ENCODE measurements at places on chromosomes 2 and 18.
A peak's percentile ranks its signal among the peaks of the same experiment; 100 is the strongest.

DNA sequence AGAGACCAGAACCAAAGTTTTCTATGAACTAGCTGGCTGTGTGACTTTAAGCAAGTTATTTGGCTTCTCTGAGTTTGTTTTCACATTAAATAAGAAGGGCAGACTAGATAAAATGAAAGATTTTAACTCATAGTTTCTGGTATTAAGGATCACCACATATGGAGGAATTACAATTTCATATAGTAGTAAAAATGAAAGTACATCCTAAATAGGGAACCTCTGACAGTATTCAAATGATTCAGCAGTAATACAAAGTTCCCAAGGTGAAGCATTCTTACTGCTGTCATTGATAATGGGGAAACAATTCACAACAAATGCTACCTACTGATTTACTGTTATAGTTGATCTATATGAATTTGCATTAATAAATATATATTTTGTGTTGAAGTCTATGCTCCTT, 170.3 kb upstream of the VRK2 start:
- DNase-seq: no peak

DNA sequence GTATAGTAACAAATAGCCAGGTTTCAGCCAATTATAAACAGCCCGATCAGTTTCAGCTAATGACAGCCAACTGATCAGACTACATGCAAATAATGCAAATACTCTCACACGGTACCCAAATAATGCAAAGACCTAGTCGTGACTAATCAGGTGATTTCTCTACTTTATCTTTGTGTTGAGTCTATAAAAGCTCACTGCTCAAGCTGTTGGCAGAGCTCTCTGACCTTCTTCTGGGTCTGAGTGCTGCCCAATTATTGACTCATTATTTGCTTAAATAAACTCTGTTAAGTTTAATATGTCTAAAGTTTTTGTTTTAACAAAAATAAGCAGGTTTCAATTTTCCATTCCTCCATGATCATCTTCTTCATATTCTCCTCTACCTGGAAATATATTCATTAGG, 1971.7 kb downstream of the SUCLG1 start:
- DNase-seq: no peak

DNA sequence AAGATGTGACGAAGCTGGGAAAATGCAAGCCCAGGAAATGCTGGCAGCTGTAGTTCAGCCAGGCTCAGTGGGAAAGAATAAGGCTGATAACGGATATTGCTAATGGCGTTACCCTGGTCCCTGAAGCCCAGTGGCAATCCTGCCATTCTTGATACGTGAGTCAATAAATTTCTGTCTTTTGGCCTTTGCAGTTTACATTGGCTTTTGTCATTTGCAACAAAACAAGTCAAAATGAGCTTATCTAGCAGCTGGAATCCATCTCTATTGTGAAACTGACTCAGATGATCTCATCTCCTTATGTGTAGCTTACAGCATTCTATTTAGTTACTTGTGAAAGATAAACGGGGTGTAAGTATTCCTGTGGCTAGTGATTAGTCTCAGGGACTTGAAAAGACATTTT, 43.8 kb downstream of the ARL6IP6 start:
- no peak for DNase-seq

DNA sequence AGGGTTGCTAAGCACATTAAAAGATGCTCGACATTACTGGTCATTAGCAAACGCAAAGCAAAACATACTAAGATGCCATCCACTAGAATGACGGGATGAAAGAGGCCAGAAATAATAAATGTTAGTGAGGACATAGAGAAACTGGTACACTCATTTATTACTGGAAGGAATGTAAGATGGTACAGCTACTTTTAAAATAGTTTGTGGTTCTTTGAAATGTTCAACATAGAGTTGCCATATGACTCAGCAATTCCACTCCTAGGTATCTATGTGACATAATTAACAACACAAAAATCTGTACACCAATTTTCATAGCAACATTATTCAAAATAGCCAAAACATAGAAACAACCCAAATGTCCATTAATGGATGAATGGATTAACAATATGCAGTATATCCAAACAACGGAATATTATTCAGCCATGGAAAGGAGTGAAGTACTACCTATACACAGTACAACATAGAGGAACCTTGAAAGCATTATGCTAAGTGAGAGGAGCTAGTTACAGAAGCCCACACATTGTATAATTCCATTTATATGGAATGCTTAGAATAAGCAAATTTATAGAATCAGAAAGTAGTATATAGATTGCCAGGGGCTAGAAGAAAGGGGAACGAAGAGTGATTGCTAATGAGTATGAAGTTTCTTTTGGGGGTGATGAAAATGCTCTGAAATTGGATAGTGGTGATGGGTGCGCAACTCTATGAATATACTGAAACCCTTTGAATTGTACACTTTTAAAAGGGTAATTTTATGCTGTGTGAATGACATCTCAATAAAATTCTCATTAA, 61.9 kb upstream of the IL1R1 start:
- DNase-seq: peak; percentile 68

GRCh38 chr2:172098650-172099471, 3.8 kb downstream of the DLX2 start:
- peak; percentile 97 for DNase-seq

- DNase-seq: no peak
Observed at GRCh38 chr2:37928377-37928776, 3.3 kb downstream of the RMDN2 start.

DNA sequence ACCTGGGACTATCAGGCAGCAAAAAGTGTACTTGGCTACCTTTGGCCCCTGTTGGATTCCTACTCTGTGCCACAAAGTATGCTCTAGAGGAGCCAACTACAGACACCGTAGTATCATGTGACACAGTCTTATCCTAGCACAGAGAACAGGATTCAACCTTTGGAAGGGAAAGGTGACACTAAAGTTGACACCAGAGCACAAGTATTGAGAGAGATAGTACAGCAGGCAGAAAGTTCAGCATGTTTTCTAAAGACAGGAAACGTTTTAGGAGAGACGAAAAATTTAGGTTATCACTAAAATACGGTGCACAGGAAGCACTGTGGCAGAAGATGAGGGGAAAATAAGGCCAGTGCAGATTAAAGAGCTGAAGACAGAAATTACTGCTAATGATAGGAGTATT, 18.6 kb downstream of the SMAD2 start:
- no peak for DNase-seq

DNA sequence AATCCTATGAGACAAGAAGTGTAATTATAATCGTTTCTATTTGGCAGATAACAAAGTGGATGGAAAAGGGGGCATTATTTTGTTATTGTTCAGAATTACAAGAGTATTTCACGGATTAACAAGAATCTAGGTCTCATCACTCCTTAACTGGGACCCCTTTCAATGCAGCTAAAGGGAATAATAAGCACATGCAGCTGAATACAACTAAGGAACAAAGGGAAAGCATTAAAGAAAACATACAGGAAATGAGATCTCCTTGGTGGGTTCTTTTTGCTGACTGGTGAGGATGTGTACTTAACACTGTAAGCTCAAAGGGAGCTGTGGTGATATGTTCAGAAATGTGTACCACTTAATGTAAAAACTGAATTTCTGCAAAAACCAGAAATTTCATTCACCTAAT, 140.5 kb upstream of the WDSUB1 start:
- no peak for DNase-seq

DNA sequence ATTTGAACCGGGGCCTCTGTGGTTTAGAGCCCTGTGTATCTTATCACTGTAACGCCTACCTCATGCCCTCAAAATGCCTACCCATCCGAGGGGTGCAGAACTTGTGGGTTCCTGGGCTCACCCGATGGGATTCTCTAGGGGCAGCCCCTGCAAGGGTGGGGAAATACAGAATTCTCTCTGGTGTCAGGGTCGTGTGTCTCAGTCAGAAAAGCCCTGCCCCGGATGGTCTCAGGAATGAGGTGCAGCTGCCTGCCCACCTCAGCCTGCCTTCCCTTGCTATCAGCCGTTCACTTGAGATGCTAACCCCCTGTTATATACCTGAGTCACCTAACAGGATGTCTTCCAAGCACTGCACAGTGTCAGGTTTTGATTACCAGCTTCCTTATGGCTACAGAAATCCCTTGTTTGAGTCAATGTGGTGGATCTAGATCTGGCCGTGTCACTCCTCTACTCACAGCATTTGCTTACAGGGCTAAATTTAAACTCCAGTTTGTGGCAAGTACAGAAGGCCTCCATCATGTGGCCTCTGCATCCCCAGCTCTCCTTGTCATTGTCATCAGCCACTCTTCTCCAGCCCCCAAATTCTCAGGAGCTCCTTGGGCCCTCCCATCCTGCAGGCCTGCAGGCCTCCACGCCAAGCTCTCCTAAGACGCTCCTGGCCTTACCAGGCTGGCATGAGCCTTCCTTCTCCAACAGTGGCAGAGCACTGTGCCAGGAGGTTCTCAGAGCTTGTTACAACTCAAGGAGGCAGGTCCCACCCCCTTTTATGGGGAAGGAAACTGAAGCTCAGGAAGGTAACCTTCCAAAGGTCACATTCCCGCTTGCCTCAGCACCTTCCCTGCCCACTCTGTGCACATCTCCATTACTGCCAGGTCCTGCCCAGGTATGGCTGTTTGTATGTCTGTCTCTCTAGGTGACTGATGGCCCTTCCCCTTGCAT, 14.3 kb upstream of the MAP3K2 start:
- DNase-seq: peak; percentile 46

DNA sequence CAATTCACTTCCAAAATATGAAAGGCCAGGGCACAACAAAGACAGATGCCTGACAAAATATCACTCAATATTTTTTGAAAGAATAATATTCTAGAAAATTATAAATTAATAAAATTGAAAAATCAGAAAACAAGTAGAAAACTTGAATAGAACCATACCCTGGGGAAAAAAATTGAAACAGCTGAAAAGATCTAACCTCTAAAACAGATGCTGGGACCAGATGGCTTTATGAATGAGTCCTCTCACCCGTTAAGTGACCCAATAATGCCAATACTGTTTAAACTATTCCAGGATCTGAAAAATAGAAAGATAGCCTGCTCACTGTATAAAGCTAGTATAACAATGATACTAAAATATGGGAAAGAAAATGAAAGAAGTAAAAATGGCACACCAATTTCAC, 322.3 kb upstream of the VWC2L start:
- DNase-seq: no peak

- no peak for DNase-seq
Observed at GRCh38 chr2:164922134-164922533, 33.2 kb downstream of the SLC38A11 start.

All from RCC 7860 (cell line).